ENCODE measurements at places on chromosomes 6 and 20.

DNA sequence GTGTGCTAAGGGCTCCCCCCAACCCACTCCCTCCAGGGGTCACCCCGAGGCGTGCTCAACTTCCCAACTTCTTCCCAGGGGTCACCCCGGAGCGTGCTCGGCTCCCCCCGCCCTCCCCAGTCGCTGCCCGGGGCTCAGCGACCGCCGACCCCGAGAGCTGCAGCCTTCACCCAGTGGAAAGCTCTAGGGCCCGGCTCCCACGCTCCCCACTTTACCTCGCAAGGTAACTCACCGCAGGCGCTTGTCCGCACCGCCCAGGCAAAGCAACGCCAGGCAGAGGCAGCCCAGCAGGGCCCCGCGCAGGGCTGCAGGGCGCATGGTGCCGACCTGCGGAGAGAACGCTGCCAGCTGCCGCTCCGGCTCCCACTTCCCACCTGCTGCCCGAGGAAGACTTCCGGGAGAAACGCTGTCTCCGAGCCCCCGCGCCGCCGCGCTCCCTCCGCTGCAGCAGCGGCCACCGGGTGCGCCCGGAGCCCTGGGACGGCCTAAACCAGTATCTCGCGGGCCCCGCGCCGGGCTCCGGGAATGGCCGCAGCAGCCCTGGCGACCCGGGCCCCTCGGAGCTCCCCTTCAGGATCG lies 396 bp downstream of the RNASET2 start:
- DNase-seq: peak; percentile 76

DNA sequence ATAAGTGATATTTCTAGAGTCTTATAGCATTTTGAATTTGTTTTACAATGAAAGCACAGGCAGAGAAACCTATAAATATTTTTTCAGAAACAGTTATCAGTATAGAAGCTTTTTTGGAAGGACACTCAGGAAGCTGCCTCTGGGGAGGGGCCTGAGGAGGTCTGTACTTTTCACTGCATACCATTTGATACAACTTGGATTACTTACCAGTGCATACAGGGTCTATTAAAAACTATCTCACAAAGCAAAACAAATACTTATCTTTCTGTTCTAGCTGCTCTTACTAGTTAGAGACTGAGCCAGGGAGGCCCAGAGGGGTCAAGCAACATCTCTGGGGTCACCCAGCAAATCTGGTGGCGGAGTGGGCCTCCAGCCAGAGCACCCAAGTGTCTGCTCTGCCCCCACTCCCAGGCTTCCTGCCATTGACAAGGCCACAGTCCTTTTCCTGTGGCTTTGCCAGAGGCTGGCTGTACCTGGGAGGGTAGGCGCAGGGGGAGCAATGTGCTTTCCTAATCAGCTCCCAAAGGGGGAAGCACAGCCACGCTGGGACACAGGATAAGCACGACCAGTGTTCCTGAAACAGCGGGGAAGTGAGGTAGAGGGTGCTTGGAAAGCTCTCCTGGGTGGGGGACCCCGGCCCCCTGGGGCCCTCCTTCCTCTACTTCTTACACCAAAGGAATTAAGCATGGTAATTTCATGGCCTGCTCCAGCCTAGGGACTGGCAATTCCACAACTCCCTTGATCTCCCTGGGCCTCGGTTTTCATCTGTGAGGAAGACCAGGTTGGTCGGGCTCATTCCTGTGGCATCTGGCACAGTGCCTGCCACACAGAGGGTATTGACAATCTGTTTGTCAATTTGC lies 7.8 kb downstream of the TCF15 start:
- DNase-seq: no peak

GRCh38 chr6:24882835-24883555 lies 52.8 kb downstream of the RIPOR2 start:
- no peak for DNase-seq

- no peak for DNase-seq
Measured at GRCh38 chr20:4973330-4974097, 27.8 kb downstream of the SLC23A2 start.

DNA sequence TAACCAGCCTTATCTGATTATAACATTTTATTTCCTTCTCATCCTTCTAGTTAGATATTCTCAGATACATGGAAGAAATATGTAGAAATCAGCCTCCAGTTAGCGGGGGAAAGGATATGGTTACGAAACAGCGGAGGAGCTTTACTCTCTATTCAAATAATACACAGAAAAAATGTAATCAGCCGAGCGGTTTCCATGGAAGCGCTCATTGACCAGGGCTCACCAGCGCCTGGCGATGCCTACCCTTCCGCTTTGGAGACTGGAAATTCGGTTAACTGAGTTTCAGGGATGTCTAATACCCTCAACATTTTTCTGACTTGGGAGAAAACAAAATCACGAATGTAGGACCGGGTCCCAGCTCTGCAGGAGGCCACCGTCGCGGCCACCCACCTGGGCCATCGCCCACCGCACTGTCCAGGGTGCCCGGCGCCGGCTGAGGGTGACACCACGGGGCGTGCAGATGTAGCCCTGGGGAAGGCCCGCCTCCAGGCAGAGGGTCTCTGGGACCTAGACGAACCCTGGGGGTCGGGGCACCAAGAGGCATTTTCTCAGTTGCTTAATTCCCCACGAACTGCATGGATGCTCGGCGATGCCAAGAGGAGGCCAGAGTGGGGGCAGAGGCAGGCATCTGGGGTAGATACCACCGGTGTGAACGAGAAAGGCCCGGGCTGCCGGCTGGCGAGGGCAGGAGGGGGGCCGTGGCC lies 1.7 kb downstream of the PRR18 start:
- DNase-seq: no peak

GRCh38 chr20:58139849-58140786 lies 88.3 kb downstream of the ANKRD60 start:
- DNase-seq: no peak

DNA sequence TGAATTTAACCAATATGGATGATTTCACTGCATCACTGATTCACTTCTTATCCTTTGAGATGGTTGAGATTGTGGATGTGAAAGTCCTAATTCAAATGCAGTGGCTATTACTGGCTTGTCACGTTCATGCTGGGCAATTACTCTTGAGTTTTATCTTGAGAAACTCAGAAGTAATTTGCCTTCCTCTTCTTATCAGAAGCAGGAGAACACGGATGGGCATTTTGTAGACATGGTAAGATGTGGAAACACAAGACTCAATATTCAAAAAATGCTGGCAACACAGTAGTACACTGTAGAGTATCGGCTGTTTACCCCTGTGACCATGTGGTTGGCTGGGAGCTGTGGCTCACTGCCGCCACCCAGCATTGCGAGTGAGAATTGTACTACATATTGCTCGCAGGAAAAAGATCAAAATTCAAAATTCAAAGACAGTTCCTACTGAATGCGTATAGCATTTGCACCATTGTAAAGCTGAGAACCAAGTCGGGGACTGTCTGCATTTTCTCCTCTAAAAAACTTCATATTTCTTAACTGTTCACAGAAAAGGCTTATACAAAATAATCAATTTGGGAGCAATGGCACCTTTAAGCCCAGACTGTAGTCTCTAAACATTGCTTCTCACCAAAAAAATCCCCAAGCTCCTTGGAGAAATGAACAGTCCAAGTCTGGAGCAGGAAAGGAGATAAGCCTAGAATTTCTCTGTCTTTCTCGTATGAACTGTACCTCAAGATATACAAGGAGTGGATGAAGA lies 61.9 kb upstream of the ELOVL5 start:
- DNase-seq: peak; percentile 46

- DNase-seq: no peak
Measured at GRCh38 chr20:45452238-45452637, 17.3 kb upstream of the WFDC2 start.

GRCh38 chr20:54467622-54468021 lies 7.8 kb upstream of the DOK5 start:
- DNase-seq: no peak

- no peak for DNase-seq
Measured at GRCh38 chr20:54078296-54078984, 8.0 kb upstream of the BCAS1 start.

GRCh38 chr6:87806099-87806498 lies 104.1 kb upstream of the AKIRIN2 start:
- no peak for DNase-seq

- no peak for DNase-seq
Measured at GRCh38 chr6:152454003-152454402, 183.2 kb downstream of the SYNE1 start.

GRCh38 chr20:13085275-13085674 lies 76.5 kb downstream of the SPTLC3 start:
- DNase-seq: no peak

GRCh38 chr20:22623211-22623610 lies 38.8 kb upstream of the FOXA2 start:
- DNase-seq: no peak

DNA sequence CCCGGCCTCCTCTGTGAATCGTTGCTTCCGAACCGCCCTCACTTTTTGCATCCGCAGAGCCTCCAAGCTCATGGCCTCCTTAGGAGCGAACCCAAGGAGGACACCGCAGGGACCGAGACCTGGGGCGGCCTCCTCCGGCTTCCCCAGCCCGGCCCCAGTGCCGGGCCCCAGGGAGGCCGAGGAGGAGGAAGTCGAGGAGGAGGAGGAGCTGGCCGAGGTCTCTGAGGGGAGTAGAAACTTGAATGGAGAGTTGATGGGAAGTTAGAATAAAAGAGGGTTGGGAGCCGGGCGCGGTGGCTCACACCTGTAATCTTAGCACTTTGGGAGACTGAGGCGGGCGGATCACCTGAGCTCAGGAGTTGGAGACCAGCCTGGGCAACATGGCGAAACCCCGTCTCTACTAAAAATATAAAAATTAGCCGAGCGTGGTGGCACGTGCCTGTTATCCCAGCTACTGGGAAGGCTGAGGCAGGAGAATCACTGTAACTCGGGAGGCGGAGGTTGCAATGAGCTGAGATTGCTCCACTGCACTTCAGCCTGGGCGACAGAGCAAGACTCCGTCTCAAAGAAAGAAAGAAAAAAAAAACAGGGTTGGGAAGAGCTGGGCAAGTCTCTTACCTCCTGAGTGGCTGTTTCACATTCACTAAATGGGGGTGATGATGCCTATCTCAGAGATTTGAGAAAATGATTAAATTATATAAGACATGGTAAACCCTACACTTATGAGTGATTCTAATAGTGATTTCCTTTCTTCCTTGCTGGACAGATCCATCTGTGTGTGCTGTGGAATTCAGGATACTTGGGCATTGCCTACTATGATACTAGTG lies 805 bp downstream of the MSH5 start:
- no peak for DNase-seq

DNA sequence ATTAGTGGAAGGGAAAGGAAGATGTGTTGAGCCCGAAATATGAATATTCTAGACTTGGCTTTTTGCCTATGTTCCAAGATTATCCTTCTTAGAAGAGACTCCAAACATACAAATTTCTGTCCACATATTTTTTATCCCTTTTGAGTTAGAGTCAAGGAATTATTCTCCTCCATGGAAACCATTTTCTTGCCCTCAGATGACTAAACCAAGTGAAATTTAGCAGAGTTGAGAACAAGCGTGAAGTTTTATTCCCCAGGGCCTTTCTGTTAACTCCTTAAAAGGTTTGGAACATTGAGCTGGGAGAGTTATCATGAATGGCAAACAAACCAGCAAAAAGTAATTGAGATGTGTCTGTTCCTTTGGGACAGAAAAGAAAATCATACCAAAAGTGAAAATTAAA lies 286.1 kb upstream of the PLCB4 start:
- DNase-seq: no peak

GRCh38 chr6:79812195-79812594 lies 135.2 kb downstream of the ELOVL4 start:
- no peak for DNase-seq

- no peak for DNase-seq
Measured at GRCh38 chr20:41074441-41074840, 45.8 kb downstream of the TOP1 start.

- DNase-seq: no peak
Measured at GRCh38 chr6:88899569-88900316, 63.7 kb downstream of the RNGTT start.

DNA sequence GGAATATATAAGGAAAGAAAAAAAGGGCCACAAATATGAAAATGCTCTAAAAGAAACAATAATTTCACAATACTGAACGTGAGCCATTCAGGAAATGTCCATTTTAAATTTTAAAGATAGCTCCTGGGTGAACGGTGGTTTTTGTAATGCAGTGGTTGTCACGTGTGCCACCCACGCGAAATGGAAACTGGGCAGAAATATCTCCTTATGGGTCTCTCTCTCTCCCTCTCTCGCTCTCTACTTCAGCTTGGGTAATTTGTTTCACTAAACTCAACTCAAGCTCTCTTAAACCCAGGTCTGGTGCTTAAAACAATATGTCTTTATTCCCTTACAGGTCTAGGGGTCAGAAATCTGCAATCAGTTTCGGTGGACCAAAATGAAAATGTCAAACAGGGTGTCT lies 150.8 kb downstream of the OR2B2 start:
- no peak for DNase-seq

- peak; percentile 69 for DNase-seq
Measured at GRCh38 chr6:3259491-3259958, 778 bp downstream of the PSMG4 start.

- DNase-seq: no peak
Measured at GRCh38 chr6:157592541-157592940, 211.6 kb downstream of the ZDHHC14 start.

- DNase-seq: no peak
Measured at GRCh38 chr6:150567380-150567779, 32.3 kb upstream of the PLEKHG1 start.

GRCh38 chr6:114897536-114897935 lies 554.7 kb upstream of the HS3ST5 start:
- no peak for DNase-seq
